ACHN (cell line): ENCODE measurements at places on chromosomes 16 and 17.

GRCh38 chr17:19723964-19724363, 7.6 kb upstream of the SLC47A2 start:
- DNase-seq: no peak

- DNase-seq: no peak
These were observed 43.2 kb downstream of the HSBP1 start for GRCh38 chr16:83850947-83851346.

GRCh38 chr16:14109782-14110727, 38.9 kb downstream of the MRTFB start:
- DNase-seq: no peak

GRCh38 chr16:71808593-71809459, at the start of gene AP1G1:
Gene AP1G1, minus strand, starts transcription at chr16:71808834. Its CDS starts 19,355 bp downstream, at chr16:71789479.
- DNase-seq: peak; percentile 99

DNA sequence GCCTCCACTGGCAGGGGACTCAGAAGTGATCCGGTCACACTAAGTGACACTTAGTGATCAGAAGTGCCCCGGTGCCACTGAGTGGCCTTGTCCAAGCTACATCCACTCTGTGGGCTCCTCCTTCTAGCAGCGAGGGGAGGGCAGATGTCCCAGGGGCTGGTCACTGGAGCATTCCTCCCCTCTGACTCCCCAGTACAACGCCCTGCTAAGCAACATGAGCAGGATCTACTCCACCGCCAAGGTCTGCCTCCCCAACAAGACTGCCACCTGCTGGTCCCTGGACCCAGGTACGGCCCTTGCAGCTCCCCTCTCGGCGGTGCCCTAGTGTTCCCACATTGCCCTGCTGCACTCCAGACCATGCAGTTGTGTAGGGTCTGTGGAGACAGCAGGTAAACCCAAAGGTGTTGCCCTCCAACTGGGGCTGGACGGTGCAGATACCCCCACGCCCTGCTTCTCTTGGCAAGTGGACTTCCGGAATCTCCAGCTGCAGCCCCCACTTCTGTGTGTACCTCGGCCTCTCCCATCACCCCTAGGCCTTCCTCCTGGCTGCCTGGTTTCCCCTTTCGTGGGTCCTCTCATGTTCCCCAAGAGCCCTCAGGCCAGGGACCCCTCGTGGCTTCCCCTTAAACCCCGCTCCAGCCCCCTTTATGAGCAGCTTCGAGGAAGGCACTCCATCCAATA, 2.1 kb downstream of the ACE start:
- DNase-seq: peak; percentile 86

- DNase-seq: no peak
These were observed 16.4 kb downstream of the CDYL2 start for GRCh38 chr16:80788027-80788426.

- no peak for DNase-seq
These were observed 37.9 kb downstream of the NUP88 start for GRCh38 chr17:5381542-5381941.

GRCh38 chr16:29310852-29311314, 95.6 kb downstream of the NPIPB11 start:
- DNase-seq: no peak

DNA sequence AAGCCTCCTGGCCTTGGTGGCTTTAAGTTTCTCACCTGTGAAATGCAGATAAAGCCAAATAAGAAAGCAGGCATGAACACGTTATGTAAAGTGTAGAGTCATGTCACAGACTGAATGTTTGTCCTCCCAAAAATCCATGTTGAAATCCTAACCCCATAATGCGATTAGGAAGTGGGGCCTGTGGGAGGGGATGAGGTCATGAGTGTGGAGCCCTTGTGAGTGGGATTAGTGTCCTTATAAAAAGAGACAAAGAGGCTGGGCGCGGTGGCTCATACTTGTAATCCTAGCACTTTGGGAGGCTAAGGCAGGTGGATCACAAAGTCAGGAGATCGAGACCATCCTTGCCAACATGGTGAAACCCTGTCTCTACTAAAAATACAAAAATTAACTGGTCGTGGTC, 19.5 kb upstream of the C16orf78 start:
- no peak for DNase-seq

DNA sequence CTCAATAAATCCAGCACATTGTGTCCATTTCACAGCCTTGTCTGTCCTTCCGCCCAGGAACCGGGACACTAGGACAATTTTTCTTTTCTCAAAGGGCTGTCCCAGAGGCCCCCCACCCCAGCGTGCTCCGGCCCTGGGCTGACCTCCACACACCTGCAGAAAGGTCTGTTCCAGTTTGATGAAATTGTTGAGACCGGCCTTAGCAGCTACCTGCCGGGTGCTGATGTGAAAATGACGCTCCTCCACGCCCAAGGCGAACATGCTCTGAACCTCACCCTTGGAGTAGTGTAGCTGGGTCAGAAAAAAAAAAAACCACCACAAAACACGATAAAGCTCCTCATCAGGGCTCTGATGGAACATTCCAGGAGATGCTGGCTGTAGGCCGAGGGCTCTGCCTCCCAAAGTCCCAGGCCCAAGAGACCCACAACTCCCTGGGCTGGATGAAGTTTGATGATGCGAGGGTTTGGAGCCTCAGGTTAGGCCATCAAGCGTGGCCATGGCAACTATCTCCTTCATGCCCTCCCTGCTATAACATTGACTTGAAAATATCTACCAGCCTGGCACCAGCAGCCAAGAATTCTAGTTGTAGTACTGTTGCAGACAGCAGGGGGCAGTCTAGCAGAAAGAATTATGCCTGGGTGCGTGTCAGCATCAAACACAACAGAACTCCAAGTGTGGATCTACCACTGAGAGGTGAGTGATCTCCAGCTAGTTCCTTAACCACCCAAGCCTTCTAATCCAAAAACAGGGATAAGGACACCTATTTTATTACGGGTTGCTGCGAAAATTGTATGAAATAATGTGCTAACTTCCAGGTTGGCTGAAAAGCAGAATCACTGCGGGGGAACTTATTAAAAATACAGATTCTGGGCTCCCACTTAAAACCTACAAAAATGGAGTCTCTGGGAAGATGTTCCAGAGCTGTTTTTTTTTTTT, 62.1 kb downstream of the RMI2 start:
- DNase-seq: peak; percentile 70

- no peak for DNase-seq
These were observed 35.3 kb downstream of the SMURF2 start for GRCh38 chr17:64626827-64627226.

GRCh38 chr17:82222816-82223215, 6.0 kb upstream of the SLC16A3 start:
- no peak for DNase-seq

GRCh38 chr16:59295993-59296736, 562.0 kb upstream of the GOT2 start:
- no peak for DNase-seq

- peak; percentile 61 for DNase-seq
These were observed 5.3 kb downstream of the RPL13 start for GRCh38 chr16:89565506-89566372.

DNA sequence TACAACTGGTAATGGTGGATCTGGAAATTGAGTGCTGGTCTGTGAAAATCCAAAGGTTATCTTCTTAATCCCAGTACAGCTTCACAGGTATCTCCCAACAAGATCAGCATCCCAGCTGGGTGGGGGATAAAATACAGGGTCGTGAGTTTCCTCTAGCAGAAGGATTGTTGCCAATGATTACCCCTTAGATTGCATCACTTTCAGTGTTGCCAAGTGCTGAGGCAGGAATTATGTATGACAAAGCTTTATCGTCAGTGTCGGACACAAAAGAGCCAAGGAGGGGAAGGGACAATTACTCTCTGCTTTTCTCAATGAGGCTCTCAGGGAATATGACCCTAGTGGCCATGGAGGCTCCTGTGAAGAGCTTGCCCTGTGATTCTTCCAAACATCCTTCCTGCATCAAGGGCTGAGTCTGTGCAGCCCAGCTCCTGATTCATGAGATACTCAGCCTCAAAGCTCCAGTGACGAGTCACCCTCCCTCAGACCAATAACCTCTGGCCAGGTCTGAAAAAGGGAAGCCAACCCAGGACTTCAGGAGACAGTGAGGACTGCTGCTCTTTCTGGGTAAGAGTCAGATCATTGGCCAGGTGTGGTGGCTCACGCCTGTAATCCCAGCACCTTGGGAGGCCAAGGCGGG, 15.0 kb downstream of the OR1F1 start:
- no peak for DNase-seq

- DNase-seq: no peak
These were observed 18.0 kb upstream of the NAGS start for GRCh38 chr17:43986225-43986981.

DNA sequence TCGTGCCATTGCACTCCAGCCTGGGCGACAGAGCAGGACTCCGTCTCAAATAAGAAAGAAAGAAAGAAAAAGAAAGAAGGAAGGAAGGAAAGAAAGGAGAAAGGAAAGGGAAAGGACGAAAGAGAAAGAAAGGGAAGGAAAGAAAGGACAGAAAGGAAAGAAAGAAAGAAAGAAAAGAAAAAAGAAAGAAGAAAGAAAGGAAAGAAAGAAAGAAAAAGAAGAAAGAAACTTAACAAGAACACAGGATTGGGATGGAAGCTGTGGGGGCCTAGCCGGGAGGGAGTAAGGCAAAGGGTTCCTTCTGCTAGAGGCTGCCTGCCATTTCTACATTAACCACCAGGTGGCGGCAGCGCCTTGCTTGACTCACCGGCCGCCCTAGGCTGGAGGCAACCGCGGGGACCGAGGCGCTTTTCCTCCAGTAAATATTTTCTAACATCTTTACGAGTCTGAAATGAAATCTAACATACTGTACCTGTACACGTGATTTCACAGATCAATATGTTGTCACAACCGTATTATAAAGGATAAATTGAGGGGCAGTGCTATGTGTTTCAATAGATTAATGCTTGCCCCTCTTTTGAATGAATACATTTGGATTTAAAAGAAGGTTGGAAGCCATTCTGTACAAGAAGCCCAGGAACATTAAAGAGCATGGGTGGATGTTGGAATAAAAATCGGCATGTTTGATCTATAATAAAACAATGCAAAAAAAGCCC, 6.1 kb downstream of the GJD3 start:
- DNase-seq: peak; percentile 86

DNA sequence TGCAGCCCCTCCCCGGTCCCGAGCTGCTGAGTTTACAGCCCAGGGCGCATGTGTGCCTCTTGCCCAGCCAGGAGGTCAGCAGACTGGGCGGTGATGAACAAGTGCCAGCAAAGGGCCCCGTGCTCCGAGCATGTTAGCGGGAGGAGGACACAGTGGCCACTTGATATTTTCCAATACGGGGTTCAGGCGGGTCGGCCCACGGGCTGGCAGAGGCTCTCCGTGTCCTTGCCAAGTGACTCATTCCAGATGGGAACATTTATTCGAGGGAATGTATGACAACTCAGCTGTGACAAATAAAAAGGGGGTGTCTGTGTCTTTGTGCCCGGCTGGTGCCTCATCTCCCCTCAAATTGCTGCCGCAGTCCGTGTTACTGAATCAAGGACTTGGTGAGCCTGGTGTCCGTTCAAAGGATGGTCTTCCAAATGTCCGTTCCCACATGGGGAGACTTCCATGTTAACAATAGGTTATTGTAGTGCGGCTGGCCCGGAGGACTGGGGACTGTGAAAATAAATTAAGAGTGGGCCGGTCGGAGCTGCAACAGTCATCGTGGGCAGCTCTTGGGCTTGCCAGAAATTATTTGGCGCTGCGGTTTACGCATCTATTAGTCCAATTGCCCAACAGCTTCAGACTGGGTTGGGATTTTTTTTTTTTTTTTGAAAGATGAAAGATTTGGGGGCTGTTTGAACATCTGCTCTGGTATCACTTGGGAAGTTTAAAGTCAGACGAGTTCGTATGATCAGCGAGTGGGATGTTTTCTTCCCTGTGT, 174.0 kb upstream of the CIBAR2 start:
- DNase-seq: no peak

GRCh38 chr17:17511293-17511741, 15.1 kb upstream of the RASD1 start:
- no peak for DNase-seq
